ENCODE measurements at places on chromosomes 1 and 21. TPM values are rescaled to one million over a fixed set of nuclear protein-coding genes. Genes with fewer than 3 reads are reported as not detected.

DNA sequence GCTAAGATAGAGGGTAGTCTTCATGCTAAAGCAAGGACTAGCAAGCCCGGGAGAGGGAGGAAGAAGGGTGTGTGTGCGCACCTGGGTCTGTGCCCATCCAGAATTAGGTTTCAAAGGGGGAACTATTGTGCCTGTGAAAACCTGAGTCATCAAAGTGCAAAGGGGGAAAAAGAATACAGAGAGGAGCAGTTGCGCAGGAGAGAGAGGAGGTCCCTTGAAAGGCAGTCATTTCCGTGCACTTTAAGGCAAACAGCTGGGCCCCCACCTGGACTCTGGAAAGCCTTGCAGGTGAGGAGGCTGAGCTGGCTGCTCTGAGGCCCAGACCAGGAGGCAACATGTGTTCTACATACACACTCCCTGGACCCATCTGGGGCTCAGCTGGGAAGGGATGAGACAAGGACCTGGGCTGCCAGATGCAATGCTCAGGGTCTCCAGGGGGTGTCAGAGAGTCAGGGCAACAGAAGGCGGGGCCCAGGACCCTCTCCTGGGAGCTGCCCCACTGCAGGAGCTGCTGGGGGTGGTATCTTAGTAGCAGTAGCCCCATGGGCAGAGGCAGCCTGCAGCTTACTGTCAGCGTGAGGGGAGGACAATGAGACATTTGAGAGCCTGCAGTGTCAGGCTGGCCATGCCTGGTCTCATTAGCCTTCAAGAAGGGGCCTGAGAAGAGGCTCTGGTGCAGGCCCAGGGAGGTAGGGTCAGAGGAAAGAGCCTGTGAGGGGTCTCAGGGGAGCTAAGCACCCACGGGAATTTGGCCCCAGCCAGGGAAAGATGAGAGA, 14.3 kb downstream of the PROK1 start:
- DNase-seq = no peak

DNA sequence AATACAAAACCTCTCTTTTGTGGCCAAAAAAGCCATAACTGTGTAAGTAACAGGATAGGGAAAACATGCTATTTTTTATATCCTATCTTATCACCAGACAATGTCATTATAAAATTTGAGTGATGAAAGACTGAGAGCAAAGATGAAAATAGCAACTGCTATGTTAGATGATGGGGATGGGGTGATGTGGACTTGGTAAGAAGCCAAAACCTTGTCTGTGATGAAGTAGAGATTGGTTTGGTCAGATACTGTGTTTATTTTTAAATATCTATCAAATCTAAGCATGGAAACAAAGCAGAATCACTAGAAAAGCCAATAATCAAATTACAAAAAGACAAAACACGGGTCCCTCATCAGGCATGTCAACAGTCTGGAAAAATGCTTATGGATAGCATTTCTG, 631.1 kb upstream of the NR5A2 start:
- no peak for DNase-seq

GRCh38 chr1:173473599-173474011, 3.5 kb upstream of the PRDX6 start:
- DNase-seq = no peak

- no peak for DNase-seq
Measured at GRCh38 chr1:105485207-105485606, 1571.3 kb upstream of the PRMT6 start.

DNA sequence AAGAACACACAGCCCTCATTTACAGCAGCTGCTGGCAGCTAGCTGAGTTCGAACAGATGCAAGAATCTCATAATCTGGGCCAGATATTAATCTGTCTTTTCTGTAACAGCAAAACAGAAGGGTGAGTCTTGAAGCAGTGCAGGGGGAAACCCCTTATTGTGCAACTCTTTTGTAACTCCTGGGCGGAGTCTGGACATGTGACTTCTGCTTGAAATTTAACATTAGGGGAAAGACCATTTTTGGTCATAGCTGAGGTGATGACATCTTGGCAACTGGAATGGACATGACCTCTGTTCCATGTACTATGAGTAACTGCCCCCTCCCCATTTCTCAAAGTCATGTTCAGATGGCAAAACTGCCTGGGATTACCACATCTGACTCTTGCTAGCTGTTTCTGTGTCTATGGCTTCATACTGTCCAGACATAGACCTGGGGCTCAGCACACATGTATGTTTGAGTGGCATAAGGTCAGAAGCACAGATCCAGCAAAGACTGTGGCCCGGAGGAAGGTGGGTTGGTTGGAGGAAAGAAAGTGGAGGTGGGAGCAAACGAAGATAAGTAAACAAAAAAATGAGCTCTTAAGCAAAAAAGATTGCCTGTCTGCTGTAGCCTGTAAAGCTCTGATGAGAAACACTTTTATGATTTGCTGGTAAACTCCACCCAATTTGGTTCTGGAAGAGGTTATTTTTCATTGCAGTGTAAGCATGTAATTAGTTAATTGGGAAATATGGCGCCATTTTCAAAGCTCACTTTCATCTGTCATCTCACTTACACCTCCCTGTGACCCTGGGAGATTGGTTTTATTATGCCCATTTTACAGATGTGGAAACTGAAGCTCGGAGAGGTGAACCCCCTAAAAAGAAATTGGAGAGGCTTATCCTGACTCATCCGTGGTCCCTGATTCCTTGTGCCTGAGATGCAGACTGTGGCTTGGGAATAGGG, 26.1 kb downstream of the ETS2 start:
- peak; percentile 95 for DNase-seq

Gene LCE6A
- not detected for total RNA-seq

GRCh38 chr1:201183209-201183608, 7.4 kb upstream of the IGFN1 start:
- no peak for DNase-seq

GRCh38 chr1:158107916-158108315, 72.8 kb upstream of the CD1D start:
- no peak for DNase-seq

- no peak for DNase-seq
Measured at GRCh38 chr1:77400781-77401180, 119.0 kb downstream of the AK5 start.

DNA sequence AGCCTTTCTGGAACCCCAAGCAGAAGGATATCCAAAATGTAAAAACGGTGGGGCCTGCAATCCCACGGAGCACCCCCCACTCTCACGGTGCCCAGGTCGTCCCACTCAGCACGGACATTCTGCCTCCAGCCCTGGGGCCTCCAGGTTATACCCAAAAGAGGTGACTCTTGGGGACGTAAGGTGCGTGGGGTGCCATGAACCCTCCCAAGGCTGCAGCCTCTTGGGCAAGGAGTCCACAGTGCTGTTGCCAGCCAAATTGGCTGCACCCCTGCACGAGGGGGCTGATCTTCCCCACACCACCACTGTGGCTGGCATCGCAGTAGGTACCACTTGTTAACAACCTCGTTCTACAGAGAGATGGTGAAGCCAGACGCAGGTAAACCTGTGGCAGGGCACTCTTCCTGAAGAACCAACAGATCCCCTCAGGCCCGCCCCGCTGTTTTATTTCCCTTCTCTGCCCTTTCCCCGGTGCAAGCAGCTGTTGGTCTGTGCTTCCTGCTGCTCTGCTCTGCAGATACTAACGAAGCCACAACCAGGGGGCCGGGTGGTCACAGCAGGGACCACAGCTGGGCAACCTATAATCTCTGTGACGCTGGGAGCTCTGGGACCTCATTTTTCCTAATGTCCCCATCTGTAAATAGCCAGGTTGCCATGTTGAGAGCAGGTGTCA, 8.7 kb downstream of the TFF3 start:
- no peak for DNase-seq

- DNase-seq = no peak
Measured at GRCh38 chr1:29105822-29106221, 17.9 kb downstream of the TMEM200B start.

GRCh38 chr1:41447995-41448770, 36.3 kb downstream of the EDN2 start:
- no peak for DNase-seq

- no peak for DNase-seq
Measured at GRCh38 chr21:14527696-14528652, 18.1 kb downstream of the SAMSN1 start.

Gene KCNE1
- total RNA-seq = 0.98 TPM

DNA sequence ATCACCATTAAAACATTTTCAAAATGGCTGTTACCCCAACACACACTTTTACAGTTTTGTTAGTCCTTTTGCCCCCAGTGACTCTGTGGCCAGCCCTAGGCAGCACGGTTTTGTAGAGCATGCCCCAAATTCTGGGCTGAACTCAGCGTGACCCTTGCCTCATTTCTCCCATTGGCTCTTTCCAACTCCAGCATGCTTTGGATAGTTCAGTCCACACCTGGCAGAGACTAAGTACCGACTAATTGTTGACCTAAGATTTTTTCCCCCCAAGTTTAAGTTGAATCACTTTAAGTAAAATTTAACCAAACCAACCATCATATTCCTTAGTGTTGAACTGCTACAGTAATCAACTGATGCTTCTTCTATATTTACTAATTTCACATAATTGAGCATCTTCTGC, 62.4 kb upstream of the LRRC8B start:
- no peak for DNase-seq

- DNase-seq = no peak
Measured at GRCh38 chr1:192901500-192901899, 92.7 kb downstream of the RGS2 start.

DNA sequence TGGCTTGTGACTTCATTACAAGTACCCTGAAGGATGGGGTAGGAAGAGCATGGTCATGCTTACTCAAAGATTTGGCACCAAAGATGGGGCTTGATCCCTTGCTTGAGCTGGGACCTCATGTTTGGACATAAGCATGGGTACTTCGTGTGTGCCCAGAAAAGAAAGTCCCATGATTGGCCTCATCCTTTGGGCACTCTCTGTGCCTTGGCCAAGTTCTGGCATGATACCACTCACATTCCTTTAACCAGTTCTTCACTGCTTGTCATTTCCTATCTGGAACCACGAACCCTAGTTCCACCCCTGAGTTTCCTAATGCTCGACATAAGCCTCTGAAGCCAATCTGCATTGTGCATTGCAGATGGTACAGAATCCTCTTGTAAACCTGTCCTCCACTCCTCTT, 107.0 kb downstream of the NAV1 start:
- no peak for DNase-seq

DNA sequence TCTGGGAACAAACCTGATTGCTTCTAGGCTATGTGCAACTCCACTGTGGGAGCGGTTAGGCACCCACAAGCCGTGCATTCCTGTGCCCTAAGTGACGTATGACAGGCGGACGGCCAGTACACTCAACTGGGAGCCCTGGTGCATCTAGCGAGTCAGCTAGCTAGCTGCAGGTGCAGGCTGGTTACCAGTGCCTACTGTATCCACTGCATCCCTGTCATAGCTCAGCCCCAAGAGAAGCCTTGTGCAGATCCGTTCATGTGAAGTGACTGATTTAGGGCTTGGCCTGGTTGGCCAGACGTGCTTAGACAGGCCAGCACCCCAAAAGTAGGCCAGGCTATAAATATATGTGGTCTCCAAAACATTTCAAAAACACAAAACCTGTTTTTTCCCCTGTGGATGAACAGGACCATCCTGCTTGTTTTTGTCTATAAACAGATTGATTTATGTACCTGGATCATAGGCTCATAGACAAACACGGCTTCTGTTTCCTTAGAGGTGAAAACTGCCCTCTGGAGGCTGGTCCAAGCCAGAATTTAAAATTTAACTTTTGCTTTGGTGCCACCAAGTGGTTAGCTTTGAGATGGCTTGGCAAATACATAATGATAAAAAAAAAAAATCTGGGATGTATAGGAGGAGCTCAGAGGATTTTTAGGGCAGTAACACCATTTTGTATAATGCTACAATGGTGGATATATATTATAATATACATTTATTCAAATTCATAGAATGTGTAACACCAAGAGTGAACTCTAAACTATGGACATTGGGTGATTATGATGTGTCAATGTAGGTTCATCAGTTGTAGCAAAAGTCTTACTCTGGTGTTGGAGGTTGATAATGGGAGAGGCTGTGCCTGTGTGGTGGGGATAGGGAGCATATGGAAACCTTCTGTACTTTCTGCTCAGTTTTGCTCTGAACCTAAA, 68.5 kb downstream of the GIPC2 start:
- DNase-seq = peak; percentile 48

DNA sequence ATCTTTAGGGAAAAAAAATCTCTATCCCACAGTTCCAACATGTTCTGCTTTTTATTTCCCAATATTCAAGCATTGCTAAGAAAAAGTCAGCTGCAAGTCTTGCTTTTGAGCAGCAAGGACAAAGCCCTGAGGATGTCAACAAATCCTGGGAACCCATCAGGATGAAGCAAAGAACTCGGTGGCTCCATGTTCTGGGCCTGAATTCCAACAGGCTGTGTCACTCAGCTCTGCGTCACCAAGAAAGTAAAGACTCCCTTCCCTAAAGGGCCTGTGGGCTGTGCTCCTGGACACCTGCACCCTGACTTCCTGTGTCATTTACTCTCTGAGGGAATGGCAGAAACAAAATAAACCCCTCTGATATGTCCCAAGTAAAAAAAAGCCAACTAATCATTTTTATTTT, 95.5 kb downstream of the TIAM1 start:
- DNase-seq = no peak

DNA sequence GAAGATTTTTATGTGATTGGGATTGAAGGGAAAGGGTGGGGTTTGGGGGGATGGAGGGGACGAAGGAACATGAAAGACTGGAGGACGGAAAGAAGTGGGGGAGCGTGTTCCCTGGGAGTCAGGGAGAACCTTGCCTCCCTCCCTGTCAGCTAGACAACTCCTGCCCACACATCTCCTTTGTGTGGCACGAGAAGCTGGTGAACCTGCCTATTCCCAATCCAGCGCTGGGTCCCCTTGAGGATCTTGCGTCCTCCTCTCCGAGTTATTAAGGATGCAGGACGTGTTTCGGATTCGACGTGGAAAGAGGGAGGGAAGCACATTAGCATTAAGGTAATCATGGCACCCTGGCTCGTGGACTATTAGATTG, 1.4 kb downstream of the LRRC7 start:
- DNase-seq = no peak

DNA sequence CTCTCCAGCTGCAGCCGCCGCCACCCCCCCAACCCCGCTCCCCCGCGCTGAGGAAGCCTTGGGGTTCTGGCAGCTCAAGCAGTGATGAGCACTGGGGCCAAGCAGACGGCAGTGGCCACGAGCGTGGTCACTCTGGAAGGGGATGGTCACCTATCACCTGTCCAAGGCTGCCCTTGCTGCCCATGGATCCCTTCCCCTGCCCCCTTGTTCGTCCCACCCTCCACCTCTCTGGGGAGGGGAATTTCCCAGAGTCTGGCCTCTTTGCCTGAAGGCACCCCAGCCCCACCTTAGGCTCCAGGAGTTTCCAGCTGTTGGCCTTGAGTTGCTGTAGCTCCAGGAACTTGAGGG, 7.2 kb upstream of the SMIM12 start:
- no peak for DNase-seq

GRCh38 chr1:1285102-1285571, 4.9 kb downstream of the SCNN1D start:
- no peak for DNase-seq

GRCh38 chr1:93829061-93829460, 49.9 kb downstream of the DNTTIP2 start:
- no peak for DNase-seq

DNA sequence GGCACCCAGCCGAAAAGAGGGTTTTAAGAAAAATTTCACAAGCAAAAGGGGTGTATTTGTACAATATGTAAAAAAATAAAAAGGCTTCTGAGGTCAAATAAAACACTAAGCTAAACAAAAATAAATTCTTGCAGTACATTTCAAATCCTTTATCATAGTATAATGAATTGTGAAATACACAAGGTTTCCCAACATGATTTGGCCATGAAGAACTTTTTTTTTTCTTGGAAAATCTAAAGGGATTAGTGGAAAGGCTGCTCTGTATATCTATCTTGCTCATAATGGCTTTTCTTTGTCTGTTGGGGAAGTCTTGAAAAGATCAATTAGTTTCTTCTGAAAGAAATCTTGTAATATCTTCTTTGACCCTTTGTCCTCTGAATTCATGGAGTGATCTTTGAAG, 593.4 kb downstream of the PLPP3 start:
- no peak for DNase-seq

GRCh38 chr1:221778535-221779142, 36.8 kb upstream of the DUSP10 start:
- DNase-seq = no peak

All from uterus (tissue), 4 donors.